CD4-positive, alpha-beta T cell treated with Interleukin-1 beta for 1 hour (primary cell): ENCODE measurements at places on chromosomes 7 and 10.

- DNase-seq = no peak
These were observed 21.9 kb upstream of the SMURF1 start for GRCh38 chr7:99165816-99166215.

- no peak for DNase-seq
These were observed 179.9 kb upstream of the PRKCQ start for GRCh38 chr10:6759961-6760360.

GRCh38 chr7:4610768-4611467 is 71.2 kb upstream of the FOXK1 start:
- DNase-seq = peak; percentile 77

DNA sequence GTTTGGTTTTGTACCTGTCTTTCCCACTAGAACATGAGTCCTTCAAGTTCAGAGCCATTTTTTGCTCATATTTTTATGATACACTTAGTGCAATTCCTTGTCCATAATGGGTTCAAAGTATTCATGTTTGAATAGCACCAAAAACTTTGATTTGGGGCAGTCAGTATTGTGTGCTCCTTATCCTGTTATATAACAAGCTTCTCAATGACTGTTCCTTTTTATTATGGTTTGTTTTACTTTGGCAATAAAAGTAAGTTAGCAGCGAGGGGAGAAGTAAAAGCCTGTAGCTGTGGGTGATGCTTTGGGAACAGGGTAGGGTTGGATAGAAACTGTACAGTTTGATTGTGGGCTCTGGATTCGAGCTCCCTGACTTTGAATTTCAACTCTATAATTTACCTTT is 174.4 kb upstream of the PCLO start:
- no peak for DNase-seq

DNA sequence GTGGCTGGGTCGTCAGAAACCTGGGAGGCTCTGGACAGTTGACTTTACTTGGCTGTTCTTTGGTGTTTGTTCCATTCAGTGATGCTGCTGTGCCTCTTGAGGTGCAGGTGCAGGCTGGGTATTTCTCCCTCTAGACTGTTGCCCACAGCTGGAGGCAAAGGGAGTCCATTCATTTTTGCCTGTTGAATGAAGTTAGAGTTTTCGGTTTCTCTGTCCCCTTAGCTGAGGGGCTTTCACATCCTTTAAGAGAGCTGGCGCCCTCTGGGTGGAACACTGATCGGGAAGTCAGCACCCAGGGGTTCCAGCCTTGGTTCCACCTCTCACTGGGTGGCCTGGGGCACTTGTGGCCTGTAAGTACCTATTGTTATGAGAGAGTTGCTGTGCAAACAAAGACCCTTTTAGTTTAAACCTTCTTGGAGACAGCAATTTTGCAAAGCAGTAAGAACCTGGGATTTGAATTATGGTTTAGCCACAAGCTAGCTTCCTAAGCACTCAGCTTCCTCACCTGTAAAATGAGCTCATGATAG is 67.2 kb downstream of the GRK5 start:
- DNase-seq = no peak

GRCh38 chr10:50396491-50397311 is 145.4 kb upstream of the ASAH2 start:
- DNase-seq = no peak

DNA sequence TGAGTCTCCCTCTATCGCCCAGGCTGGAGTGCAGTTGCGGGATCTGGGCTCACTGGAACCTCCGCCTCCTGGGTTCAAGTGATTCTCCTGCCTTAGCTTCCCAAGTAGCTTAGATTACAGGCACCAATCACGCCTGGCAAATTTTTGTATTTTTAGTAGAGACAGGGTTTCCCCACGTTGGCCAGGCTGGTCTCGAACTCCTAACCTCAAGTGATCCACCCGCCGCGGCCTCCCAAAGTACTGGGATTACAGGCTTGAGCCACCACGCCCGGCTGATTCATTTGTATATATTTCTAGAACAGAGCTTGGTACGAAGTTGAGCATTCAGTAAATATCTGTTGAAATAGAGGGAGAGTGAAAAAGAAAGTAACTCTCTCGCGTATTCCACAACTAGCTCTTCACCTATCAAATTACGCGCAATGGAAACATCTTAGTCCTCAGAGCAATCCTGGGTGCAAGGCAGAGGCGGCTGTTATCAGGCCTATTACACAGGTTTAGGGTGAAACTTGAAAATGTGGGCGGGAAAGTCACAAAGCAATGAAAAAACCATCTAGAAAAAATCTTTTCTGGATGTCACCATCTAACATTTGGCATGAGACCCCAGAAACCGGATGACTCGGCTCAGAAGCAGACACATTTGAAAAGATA is 707 bp upstream of the GHITM start:
- DNase-seq = peak; percentile 75

DNA sequence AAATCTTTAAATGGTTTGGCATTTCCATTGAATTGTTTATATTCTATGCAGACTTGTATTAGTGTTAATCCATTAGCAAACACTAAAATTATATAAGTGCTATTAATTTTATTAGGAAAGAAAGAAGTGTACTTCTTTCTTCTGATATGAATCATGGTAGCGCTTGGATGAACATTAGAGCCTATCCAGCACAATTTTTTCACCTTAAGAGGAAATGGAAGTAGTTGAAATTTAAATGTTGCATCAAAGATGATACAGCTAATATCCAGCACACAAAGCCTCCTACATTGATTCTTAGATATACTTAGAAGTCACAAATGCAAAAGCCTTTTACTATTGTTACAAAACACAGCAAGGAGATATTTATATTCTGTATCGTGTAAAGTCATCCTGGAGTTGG is 174.5 kb downstream of the AHR start:
- DNase-seq = no peak

DNA sequence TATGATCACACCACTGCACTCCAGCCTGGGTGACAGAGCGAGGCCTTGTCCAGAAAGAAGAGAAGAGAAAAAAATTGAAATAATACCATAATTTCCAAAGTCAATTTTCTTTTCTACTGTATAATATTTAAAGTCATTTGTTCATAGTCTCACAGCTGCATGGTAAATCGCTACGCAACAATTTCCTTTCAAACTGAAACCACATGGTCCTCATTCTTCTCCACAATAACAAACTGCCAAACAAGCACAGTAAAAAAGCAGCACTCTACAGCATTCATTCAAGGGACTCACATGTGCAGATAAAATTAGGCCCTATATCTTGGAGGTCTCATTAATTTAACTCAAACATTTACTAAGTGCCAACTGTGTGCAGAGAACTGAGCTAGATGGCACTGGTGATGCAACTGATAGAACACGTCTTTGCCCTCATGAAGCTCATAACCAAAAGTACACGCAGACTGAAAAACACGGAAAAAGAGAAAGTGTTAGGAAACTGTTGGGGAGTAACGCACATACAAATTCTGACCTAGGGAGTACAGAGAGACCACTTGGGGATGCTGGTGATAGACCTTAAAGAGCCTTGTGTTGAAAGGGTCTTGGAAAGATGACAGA is 68.4 kb upstream of the SRRM3 start:
- no peak for DNase-seq

DNA sequence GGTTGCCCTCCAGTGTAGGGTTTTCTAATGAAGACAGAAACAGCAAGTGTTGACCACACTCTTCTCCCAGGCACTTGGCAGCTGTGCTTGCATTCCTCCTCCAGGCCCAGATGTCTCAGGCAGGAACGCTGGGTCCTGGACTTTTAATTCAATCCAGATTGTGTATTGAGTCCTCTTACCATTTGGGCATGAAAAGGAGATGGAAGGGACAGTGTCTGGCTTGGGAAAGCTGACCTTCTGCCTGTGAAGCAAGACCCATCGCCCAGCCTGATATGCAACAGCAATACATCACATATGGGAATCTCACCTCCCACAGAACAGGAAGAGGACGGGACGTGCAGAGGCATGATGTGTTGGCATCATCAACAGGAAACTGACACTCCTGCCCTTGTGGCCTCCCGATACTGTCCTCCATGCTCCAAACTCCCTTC is 174.4 kb upstream of the LYZL2 start:
- no peak for DNase-seq

DNA sequence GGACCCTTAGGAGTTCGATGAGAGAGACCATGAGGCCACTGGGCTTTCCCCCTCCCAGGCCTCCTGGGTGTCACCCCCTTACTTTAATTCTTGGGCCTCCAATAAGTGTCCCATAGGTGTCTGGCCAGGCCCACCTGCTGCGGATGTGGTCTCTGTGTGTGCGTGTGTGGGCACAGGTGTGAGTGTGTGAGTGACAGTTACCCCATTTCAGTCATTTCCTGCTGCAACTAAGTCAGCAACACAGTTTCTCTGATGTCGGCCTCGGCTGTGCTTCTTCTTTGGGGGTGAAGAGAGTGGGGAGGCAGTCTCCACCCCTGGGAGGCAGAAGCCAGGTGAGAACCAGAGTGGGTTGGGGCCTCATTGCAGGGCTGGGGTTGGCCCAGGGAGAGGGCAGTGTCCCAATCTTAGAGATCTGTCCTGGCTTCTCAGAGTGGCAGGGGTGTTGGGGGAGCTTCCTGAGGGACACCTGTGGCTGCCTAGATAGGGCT is 1.5 kb downstream of the PVRIG start:
- DNase-seq = peak; percentile 88

DNA sequence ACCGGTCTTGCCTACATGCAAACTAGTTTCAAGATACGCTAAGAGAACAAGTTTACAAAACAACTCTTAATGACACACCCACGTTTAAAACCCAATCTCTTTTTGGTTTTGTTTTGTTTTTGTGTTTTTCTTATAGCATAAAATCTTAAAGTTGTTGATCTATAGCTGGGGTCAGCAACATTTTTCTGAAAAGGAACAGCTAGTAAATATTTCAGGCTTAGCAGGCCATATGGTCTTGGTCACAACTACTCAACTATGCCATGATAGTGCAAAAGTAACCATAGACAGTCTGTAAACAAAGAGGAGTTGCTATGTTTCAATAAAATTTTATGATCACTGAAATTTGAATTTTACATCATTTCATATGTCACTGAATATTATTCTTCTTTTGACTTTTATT is 327.4 kb downstream of the AGMO start:
- DNase-seq = no peak

DNA sequence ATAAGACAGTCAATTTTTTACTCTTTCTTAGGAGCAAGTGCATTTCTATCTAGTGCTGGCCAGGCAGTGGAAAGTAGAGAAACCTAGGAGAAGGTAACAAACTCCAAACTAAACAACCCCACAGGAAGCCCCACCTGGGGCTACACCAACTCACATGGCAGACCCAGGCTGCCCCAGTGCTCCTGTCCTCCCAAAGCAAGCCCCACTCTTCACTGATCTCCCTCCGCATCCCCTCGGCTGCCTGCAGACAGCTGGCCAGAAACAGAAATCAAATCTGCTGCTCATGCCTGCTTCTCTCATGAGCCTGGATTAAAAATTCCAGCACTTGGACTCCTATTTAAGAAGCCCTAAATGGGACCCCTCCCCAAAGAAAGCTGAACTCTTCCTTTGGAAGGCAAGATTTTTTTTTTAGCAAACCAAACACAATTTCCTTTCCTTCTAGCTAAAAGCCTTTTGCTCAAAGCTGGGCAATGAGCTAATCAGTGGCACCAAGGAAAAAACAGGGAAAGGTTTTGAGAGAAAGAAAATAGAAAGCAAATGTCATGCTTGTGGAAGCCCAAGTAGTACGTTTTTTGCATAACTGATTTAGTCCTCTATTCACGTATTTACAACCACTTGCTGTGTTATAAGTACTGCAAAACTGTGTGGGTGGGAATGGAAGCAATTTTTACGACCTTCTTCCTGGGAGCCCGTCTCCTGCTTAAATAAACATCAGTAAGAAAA is 10.8 kb downstream of the PDE1C start:
- no peak for DNase-seq
